CD4-positive, alpha-beta T cell treated with Interleukin-10 for 1 hour (primary cell): ENCODE measurements at places on chromosomes 7 and 10.

GRCh38 chr10:32577448-32577847 lies 131.5 kb downstream of the CCDC7 start:
- DNase-seq: no peak

GRCh38 chr10:97010695-97011206 lies 175.0 kb downstream of the SLIT1 start:
- no peak for DNase-seq

- DNase-seq: peak; percentile 25
Measured at GRCh38 chr10:68423522-68423921, 16.4 kb upstream of the RUFY2 start.

GRCh38 chr10:120381931-120382330 lies 75.1 kb upstream of the PLPP4 start:
- no peak for DNase-seq

GRCh38 chr10:44358080-44358771 lies 26.7 kb downstream of the CXCL12 start:
- no peak for DNase-seq

- DNase-seq: peak; percentile 57
Measured at GRCh38 chr10:58266003-58266825, 1.5 kb downstream of the IPMK start.

- DNase-seq: no peak
Measured at GRCh38 chr7:112172870-112173567, 33.2 kb downstream of the DOCK4 start.

DNA sequence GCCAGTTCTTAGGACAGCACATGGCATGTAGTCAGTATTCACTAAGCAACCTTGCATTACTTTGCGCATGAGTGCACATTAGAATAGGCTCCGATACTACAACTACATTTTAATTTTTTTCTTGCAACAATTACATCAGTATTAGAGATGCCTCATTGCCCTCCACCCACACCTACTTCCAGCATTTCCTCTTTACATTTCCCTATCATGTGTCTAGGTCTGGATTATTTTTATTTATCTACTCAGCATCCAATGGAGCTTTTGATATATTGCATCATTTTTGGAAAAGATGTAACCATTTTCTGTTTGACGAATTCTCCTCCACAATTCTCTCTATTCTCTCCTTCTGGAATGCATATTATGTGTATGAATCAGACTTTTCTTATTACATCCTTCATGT lies 258.2 kb upstream of the GLI3 start:
- DNase-seq: no peak
